ENCODE measurements at places on chromosomes 1 and 21.

- no peak for DNase-seq
These were observed 44.3 kb downstream of the PCNX2 start for GRCh38 chr1:233251201-233251720.

DNA sequence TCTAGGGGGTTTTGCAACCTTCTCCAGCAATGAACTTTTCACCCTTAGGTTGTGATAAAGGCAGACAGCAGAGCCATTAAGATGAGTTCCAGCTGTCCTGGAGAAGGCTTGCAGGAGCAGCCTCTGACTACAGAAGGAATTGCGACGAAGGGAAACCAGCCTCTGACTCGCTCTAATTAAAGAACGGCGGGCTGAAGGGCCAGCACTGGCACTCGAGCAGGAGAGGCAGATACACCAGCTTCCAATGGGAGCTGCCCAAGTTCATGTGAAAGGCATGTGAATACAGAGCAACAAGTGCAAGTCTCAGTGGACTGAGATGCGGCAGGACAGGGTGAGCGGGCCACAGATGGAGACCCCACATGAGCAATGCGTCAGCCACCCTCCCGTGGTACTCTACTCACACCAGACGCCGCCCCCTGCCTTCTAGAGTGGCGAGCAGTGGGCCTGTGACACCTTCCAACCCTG is 15.7 kb downstream of the RCC2 start:
- no peak for DNase-seq

GRCh38 chr1:59427155-59427554 is 130.3 kb downstream of the FGGY start:
- DNase-seq: no peak

- DNase-seq: no peak
These were observed 29.5 kb upstream of the PGM1 start for GRCh38 chr1:63563745-63564144.

- DNase-seq: no peak
These were observed 3.3 kb upstream of the AIRE start for GRCh38 chr21:44282370-44282769.

DNA sequence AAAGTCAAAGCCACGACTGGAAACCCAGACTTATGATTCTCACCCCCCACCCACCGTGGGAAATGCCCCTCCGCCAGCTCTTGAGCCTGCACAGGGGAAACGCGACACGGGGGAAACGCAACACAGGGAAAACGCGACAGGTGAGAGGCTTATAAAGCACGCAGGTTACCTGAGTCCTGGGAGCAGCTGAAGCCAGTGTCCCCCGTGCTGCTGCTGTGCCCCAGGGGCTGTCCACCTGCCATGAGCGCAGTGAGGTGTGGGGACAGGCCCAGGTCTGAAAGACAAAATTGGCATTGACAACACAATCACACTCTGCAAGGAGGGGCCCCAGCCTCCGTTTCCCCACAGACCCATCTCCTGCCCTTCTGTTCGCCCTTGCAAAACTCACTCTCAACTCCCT is 46.3 kb downstream of the GPR161 start:
- DNase-seq: no peak

GRCh38 chr1:82472489-82473131 is 671.9 kb downstream of the ADGRL2 start:
- no peak for DNase-seq

- DNase-seq: no peak
These were observed 3.1 kb downstream of the NUAK2 start for GRCh38 chr1:205318231-205318991.

DNA sequence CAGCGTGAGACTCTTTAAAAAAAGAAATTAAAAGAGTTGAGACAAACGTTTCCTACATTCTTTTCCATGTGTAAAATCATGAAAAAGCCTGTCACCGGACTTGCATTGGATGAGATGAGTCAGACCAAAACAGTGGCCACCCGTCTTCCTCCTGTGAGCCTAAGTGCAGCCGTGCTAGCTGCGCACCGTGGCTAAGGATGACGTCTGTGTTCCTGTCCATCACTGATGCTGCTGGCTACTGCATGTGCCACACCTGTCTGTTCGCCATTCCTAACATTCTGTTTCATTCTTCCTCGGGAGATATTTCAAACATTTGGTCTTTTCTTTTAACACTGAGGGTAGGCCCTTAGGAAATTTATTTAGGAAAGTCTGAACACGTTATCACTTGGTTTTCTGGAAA is 31.2 kb downstream of the IFNAR1 start:
- DNase-seq: no peak

DNA sequence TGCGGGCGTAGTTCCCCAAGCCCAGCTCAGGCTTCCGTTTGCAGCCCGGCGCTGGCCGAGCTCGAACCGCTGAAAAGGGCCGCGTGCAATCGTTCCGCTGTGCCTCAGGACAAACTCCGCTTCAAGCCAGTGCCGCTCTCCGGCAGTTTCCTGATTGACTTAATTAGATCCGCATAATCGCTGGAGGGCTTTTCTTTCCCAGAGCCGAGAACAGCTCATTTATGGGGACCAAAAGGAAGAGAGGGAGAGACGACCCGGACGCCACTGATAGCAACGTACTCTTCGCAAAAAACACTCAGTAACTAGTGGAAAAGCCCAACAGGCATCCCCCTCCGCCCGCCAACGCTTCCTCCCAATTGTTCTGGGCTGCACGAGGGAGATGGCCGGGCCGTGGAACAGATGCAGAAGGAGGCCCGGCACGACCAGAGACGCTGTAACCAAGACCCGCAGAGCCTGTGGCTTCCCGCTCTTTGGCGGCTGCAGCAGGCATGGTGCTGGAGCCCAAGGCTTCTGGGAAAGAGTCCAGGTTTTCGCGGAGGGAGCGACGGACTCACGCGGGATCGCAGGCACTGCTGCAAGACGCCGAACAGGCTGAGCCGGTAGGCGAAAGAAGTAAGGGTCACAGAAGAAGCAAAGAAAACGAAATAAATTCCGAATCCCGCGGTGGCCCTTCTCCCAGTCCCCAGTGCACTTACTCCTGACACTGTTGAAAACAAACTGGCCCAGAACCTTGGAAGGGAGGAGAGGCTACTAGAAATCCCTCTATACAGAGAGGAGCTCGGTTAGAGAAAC is 3.6 kb upstream of the FOXD2 start:
- DNase-seq: no peak

GRCh38 chr1:212132025-212132424 is 96.5 kb downstream of the DTL start:
- no peak for DNase-seq

DNA sequence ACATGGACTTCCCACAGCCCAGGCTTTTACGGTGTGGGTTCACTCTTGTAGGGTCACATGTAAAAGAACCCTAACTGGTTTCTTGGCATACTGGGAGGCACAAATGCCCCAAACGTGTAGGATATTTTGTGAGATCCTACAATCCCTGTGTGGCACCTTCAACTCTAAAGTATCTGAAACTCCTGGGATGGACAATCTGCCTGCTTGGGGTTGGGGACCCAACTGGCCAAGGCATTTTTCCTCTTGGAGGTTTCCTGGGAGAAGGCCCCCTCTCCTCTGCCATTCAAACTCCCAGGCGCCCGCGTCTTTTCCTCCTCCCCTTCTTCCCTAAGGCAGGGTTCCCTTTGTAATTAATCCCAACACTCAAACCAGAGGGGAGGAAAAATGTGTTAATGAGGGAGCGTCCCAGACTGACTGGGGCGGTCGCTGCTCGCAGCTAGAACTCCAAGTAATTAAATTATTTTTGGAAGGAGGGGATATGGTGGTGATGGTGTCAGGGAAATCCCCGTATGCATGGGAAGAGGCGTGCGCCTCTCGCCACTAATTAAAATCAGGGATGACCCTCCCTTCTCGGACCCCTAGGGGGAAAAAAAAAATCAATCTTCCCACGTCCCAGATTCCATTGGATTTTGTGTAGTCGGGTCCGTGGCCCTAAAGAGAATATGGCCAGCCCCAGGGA is 681 bp upstream of the VANGL2 start:
- DNase-seq: no peak

GRCh38 chr1:74464037-74464436 is 48.4 kb downstream of the LRRC53 start:
- DNase-seq: no peak

GRCh38 chr1:87450136-87450535 is 121.5 kb downstream of the LMO4 start:
- DNase-seq: no peak

DNA sequence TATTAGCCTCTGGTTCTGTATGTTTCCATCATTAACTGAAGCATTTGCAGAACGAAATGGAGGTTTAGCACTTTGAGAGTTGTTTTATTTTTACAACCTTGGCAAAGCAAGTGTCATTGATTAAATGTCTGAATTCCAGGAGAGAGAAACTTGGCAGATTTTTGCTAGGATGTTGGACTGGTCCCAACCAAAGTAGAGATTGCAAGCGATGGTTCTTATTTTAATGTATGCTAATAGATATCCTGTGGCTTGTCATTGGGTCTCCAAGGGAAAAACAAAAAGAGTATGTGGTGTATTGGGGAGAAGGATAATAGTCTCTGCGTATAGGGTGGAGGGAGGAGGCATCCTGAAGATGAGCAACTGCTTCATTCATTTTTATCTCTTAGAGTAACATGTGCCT is 457.2 kb upstream of the RUNX1 start:
- no peak for DNase-seq

- DNase-seq: no peak
These were observed 275.9 kb upstream of the C1orf105 start for GRCh38 chr1:172144445-172145061.

DNA sequence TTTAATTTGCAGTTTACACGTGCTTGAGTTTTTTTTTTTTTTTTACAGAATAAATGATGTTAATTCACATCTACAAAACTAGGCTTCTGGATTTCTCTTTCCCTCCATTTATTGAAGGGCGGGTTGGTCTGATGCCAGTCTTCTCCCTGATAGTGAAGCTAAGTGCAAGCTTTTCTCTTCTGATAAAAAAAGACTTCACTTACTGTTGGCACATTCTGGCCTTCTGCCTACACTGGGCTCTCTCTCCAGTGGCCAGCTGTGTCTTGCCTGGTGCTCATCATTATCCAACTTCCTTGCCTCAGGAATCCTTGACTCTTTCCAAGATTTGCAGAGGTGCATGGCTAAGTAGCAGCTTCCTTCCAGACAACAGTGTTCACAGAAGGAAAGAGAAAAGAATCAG is 7.6 kb upstream of the RAP1A start:
- DNase-seq: no peak

- DNase-seq: no peak
These were observed 550.7 kb downstream of the PTPRU start for GRCh38 chr1:29786791-29787732.

- no peak for DNase-seq
These were observed 121.0 kb upstream of the TSPAN2 start for GRCh38 chr1:115210302-115210711.

GRCh38 chr1:178498896-178499675 is 2.3 kb upstream of the CLEC20A start:
- DNase-seq: no peak

DNA sequence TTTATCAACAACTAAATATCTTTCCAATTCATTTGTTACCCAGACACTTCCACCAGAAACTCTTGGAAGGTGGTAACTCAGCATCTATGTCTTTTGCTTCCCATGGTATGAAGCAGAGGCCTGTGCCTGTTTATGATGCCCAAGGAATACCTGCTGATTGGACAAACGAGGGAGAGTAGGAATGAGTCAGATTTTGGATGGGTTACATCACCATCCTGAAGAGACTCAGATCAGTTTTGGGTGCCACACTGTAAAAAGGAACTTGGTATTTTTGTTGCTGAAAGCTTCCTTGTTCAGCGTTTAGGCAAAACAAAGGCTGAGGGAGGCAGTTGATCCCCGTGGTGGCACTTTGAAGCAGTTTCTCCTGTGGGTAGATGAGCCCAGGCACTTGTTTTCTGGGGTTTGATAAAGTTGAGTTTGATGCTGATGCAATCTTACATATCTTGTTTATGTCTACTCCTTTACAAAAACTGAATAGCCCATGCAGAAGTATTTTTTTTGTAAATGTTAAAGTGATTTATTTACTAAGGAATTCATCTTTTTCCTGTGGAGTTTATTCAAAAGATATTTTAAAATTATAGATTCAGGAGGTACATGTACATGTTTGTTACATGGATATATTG is 26.7 kb upstream of the CYP4X1 start:
- no peak for DNase-seq

GRCh38 chr1:174023440-174023839 is 1.3 kb upstream of the RC3H1 start:
- no peak for DNase-seq

DNA sequence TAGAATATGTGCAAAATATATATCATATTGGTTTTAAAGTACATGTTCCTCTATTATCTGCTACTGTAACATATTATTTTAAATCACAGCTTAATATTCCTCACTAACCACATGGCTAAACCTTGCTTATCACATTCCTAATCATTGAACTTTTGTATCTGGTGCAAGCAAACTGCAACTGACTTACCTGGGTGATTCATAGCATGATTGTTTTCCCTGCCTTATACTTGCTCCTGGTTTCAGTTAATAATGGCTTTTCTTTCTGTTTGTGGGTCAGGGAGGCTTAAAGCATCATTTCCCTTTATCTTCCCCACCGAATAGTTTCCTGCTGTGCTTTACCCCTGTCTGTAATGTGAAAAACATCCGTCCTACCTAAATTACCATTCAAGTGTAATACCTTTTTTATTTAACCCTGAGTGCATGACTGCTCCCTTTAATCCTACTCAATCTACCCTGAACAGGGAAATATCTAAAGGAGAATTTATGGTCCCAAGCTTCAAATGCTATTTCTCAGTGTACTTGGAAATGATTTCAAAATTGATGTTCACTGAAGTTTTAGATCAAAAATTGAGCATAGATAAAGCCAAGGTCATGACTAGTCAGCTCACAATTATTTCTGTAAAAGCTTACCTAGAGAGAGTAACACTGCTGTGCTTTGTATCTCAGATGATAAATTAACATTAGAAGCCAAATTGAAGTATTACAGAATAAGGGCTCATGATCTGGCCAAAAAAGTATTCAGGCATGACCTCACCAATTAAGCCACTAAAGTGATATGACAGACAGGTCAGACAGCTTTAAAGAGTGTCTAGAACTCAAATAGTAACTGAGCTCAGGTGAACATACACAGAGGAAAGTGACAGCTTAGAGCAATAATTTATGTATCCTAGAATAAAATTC is 507.1 kb downstream of the BRINP3 start:
- DNase-seq: no peak

GRCh38 chr1:202017749-202018467 is 7.5 kb downstream of the ELF3 start:
- no peak for DNase-seq

GRCh38 chr1:51472359-51472758 is 46.7 kb downstream of the EPS15 start:
- no peak for DNase-seq

GRCh38 chr1:203046984-203047630 is 20.8 kb downstream of the PPFIA4 start:
- DNase-seq: no peak

GRCh38 chr1:232980355-232980978 is 30.1 kb downstream of the NTPCR start:
- DNase-seq: no peak

GRCh38 chr1:25065795-25066238 is 135.7 kb upstream of the RUNX3 start:
- no peak for DNase-seq

- DNase-seq: no peak
These were observed 6.0 kb upstream of the CITED4 start for GRCh38 chr1:40868051-40868723.
